Keratinocyte (primary cell): ENCODE measurements at places on chromosomes 5 and 9.

- DNase-seq: no peak
Measured at GRCh38 chr5:103424453-103425205, 138.0 kb downstream of the NUDT12 start.

DNA sequence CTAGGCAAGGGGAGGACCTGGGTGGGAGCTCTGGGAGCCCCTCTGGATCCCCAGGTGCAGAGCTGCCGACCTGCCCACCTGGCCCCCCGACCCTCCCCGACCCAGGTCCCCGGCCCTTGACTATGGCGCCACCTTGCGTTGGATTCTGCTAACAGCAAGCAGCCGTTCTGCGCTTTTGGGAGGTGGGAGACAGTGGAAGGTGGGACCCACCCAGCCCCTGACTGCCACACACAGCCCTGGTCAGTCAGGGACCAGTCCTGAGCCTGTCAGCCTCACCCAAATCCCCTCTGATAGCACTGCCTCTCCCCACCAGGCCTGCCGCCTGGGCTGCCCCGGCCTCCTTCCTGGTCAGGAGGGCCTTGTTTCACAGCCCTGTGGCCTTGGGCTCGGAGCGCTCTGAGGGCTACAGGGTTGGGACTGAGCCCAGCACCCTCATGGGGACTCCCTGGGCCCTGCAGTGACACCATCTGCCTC, 77.9 kb downstream of the HMCN2 start:
- no peak for DNase-seq

DNA sequence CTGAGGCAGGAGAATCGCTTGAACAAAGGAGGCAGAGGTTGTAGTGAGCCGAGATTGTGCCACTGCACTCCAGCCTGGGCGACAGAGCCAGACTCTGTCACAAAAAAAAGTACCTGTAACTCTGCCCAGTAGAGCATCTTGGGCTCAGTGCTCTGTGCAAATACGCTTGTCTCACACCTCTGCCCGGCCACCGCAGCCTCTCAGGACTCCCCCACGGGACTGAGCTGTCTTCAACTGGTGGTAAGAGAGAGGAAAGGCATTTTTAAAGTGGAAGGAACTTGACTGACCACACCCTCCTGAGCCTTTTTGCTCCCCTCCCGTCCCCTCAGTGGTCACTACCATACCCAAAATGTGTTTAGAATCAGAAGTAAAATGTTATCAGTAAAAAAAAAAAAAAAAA, 174.3 kb upstream of the PIK3R1 start:
- DNase-seq: no peak

- DNase-seq: peak; percentile 53
Measured at GRCh38 chr5:53512539-53512938, 32.1 kb downstream of the FST start.

DNA sequence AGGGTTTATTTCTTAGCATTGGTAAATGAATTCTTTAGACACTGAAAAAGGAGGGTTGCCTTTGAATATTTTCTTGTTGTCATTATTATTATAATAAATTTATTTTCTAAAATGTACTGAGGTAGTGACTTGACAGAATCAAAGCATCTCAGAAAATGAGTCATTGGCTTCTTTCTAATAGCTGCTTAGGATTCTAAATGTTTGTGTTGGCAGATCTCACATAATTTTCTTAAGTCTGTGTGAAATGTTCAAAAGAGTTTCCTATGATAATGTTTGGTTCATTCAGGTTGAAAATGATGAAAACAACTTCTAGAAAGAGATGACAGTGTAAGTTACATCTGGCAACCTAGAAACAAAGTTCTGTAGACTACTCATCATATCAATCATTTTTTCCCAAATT, 69.7 kb downstream of the SH3GL2 start:
- no peak for DNase-seq

- DNase-seq: no peak
Measured at GRCh38 chr5:42553461-42553860, 130.2 kb downstream of the GHR start.

- no peak for DNase-seq
Measured at GRCh38 chr5:129046151-129046550, 48.4 kb upstream of the ISOC1 start.

GRCh38 chr9:113616621-113617496, 153.3 kb downstream of the RGS3 start:
- DNase-seq: no peak

DNA sequence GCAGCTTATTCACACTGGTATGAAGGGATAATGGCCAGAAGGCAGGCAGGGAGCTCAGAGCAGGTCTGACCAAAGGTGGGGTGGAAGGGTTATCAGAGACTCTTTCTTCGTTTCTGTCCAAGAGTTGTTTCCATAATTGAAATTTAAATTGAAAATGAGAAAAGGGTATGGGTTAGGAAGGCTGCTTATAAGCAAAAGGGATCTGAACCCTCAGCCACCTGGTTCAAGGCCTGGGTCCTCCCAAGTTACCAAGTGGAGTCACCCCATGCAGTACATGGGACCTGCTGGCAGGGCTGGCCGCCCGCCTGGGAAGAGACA, 17.8 kb downstream of the EEIG1 start:
- DNase-seq: no peak

- no peak for DNase-seq
Measured at GRCh38 chr9:5553211-5553610, 42.9 kb downstream of the PDCD1LG2 start.

DNA sequence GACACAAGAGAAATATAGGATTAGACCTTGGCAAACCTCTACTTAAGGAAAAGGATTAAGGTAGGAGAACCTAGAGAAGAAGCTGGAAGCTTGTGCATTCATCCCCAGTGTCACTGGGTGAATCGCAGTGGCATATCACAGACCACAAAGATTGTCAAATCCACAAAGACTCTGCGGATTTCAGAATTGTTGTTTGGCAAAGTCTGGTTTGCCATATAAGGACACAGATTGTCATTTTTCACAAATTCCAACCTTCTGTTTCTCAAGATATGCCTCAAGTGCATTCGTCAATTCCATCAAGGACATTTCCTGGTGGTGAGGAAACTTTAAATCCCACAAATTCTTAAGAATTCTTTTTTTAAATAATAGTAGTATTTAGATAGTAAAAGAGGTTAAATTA, 395.1 kb upstream of the PAPPA start:
- DNase-seq: no peak
